Non-pigmented ciliary epithelial cell (primary cell): ENCODE measurements at places on chromosomes 7 and 10.
A peak's percentile ranks its signal among the peaks of the same experiment; 100 is the strongest.

DNA sequence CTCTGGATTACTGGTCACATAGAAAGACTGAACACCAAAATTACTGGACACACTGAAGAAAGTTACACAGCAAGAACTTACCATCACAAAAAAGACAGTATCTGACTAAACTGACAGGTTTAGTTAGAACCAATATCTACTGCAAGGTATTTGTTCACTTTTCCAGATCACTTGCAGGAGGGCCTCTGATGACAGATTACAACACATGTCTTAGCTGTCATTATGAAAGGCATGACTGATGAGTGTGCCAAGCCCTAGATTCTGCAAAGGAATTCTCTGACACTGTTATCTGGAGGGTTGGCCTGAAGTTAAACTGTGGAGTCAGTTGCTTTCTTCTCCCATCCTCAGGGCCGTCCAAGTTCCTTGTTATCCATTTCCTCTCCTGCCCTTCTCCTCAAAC, 242.7 kb downstream of the KIF20B start:
- no peak for DNase-seq

- DNase-seq = no peak
Observed at GRCh38 chr10:129140921-129141885, 325.8 kb upstream of the MGMT start.

DNA sequence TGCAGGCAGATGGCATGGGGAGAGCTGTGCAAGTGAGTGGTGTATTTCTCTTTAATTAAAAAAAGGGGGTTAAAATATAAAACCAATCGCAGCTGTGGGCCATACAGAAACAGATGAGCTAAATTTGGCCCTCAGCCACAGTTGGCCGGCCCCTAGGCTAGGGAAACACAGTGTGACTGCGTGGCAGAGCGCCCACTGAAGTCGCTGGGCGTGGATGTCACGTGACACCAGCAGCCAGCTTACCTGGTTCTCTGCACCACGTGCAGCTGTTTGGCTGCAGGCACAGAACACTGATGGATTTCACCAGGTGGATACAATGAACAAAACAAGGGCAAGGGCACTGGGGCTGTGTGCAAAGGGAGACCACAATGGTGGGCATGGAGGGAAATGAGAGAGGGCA, 119.3 kb upstream of the ZNF746 start:
- no peak for DNase-seq

GRCh38 chr7:76269895-76270294, 32.6 kb upstream of the HSPB1 start:
- no peak for DNase-seq

- no peak for DNase-seq
Observed at GRCh38 chr7:103387242-103387641, 39.8 kb downstream of the PSMC2 start.

- DNase-seq = no peak
Observed at GRCh38 chr7:130334274-130334673, 10.3 kb upstream of the CPA5 start.

- DNase-seq = peak; percentile 24
Observed at GRCh38 chr10:65394502-65395297, 1531.1 kb upstream of the LRRTM3 start.

DNA sequence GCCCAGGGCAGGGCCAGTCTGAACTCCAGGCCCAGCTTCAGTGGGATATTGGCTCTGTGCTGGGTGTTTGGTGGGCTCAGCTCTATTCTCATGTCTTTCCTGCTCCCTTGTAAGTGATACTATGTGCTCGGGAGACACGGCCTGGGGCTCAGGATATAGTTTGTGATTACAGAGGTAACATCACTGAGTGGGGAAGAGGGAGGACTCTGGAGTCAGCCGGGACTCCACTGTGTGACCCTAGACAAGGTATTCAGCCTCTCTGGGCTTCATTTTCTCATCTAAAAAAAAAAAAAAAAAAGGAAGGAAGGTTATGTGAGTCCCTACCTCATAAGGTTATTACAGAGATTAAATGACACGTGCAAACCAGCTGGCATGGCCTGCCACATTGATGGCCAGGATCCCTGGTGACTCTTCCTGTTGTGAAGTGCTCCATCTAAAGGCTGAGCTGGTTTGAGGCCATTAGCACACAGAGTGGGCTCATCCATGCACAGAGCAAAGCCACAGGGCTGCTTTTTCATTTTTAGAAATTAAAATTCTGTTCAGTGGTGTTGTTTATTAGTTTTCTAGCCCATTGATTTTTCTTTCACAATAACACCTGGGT, 15.7 kb downstream of the SLC13A4 start:
- no peak for DNase-seq

DNA sequence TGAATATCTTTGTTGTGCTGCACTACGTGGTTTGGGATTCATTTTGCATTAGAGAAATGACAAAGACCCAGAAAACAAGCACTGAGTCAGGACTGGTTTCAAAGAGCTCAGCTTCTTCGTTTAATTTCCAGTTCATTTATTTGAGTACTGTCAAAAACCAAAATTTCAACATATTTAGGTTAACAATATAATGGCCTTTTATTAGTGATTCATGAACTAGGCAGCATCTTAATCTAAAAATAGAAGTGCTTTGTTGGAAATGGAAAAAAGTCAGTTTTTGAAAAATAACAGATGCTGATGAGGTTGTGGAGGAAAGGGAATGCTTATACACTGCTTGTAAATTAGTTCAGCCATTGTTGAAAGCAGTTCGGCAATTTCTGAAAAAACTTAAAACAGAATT, 856.4 kb downstream of the LRMDA start:
- no peak for DNase-seq

- no peak for DNase-seq
Observed at GRCh38 chr7:2360796-2361195, 6.2 kb downstream of the EIF3B start.

- peak; percentile 13 for DNase-seq
Observed at GRCh38 chr7:111082351-111082750, 8.6 kb upstream of the LRRN3 start.

DNA sequence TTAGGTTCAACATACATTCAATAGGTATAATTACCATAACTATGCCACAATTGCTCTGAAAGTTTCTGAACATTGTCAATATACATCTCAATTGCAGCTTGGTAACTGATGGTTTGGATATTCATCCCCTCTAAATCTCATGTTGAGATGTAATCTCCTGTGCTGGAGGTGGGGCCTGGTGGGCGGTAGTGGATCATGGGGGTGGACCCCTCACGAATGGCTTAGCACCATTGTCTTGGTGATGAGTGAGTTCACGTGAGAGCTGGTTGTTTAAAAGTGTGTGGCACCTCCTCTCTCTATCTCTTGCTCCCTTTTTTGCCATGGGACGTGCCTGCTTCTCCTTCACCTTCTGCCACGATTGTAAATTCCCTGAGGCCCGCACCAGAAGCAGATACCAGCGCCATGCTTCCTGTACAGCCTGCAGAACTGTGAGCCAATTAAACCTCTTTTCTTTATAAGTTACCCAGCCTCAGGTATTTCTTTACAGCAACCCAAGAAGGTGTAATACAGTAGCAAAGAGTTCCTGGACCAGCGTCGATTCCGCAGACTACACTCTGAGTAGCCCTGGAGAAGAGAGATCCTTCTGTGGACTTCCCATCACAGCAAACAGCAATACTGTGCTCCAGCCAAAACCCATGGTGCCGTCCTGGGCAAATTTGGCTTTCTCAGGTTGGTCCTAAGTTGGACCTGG, 83.8 kb upstream of the GRB10 start:
- no peak for DNase-seq

DNA sequence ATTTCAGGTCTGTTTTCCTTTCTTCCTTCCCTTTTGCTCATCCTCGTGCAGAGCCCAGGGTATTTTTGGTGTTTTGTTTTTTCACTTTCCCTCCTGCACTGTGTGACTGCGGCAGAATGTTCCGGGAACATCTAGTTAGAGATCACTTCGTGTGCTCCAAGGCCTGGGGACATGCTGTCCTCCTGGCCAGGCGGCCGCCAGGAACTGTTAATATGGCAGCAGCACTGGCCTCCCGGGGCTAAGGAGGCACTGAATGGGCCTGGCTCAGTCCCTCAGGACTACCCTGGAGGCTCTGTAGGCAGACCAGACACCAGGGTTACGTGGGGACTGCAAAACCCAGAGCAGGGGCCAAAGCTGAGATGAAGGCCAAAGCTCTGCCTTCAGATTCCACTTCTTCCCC, 43.1 kb upstream of the TCF7L2 start:
- no peak for DNase-seq

DNA sequence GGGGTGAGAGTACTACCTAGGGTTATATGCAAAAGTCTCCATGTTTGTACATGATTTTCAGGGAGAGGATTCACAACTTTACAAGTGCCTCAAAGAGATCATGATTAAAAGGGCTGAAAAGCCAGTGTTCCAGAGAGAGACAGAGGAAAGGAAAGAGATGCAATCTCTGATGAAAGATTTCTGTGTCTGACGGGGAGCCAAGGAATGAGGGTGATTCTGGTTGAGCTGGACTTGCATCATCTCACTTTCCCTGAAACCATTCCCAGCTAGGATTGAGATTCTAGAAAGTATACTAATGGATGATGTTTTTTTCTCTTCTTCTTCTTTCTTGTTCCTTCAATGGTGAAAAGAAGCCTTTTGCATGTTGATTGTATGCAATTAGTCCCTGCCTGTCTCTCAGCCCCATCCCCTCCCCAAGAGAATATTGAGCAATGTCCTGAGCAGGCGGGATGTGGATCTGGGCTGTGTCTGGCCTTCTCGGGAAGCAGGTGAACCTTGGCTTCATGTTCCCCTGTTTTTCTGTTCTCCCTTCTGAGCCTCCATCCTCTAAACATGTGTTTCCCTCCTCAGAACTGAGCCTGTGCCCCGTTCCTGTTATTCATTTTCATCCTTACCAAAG, 186.1 kb downstream of the ZNF365 start:
- DNase-seq = no peak

DNA sequence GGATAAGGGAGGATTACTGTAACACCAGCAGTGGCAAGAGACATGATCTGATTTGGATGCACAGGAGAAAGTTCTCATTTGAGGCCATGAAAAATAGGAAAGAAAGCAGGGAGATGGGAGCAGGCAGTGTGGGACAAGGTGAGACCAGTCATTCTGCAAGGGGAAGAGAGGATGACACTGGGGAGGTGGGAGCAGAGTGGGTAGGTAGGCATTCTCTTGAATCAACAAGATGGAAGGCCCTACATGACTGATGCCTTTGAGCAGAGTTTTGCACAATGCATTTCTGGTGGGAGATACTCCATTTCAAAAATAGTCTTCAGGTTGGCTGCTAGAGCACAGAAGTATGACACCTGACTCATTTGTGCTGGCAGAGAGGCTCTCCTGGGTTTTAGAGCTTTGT, 10.5 kb downstream of the RPS24 start:
- DNase-seq = no peak

GRCh38 chr7:67518580-67518979, 521.9 kb downstream of the TYW1 start:
- DNase-seq = no peak

GRCh38 chr10:126448091-126448490, 59.8 kb upstream of the ADAM12 start:
- DNase-seq = no peak
